Colonic mucosa (tissue), 4 donors: ENCODE measurements at places on chromosomes 4 and X. TPM values are rescaled to one million over a fixed set of nuclear protein-coding genes. Genes with fewer than 3 reads are reported as not detected.

DDX60 gene
- total RNA-seq = 67.2 TPM

TLR10 gene
- total RNA-seq = 0.20 TPM

GRCh38 chrX:41655631-41656030 is 33.1 kb upstream of the GPR34 start:
- DNase-seq = no peak

GRCh38 chrX:66045894-66046293 is 6.0 kb upstream of the VSIG4 start:
- DNase-seq = no peak

GRCh38 chr4:177339477-177340374 is 30.1 kb downstream of the NEIL3 start:
- no peak for DNase-seq
